ENCODE measurements at places on chromosomes 7 and 10. TPM values are rescaled to one million over a fixed set of nuclear protein-coding genes. Genes with fewer than 3 reads are reported as not detected.

- no peak for DNase-seq
These were observed 3.1 kb upstream of the HOXA9 start for GRCh38 chr7:27168265-27168947.

GRCh38 chr10:121440461-121440860 lies 157.8 kb downstream of the FGFR2 start:
- DNase-seq, result no peak

DNA sequence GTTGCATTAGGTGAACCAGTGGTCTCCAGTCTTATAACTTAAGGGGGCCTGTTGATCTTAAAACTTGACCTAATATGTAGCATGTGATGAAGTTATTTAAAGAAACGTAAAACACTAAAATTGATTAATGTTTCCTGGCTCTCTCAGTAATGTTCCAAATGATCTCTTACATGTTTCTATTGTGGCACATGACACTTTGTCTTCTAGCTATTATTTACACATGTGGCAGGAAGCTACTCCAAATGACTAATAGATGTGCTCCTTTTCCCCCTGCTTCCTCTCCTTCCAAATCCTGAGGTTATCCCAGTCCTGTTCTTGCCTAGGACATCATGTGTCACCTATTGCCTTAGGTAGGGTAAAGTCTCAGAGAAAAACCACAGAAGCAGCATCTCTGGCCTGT lies 89.4 kb downstream of the FAS start:
- no peak for DNase-seq

DNA sequence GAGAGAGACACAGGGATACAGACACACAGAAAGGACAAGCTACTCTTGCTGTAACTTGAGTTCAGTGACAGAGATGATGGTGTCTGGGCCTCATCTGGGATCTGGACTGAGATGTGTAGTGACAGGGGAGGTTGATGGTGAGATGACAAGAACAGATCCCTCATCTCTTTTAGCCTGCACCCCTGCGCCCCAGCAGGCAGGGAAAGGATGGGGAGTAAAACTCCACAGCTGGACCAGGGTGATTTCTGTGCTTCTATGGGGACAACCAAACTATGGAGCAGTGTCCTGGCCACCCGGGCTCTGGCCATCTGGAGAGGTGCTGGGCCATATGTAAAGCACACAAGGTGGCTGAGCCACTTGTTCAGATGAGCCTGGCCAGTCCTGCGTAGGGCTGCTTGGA lies 4.5 kb upstream of the LRRC18 start:
- DNase-seq, result no peak

GRCh38 chr10:118752409-118752808 lies 2.4 kb downstream of the CACUL1 start:
- no peak for DNase-seq

DNA sequence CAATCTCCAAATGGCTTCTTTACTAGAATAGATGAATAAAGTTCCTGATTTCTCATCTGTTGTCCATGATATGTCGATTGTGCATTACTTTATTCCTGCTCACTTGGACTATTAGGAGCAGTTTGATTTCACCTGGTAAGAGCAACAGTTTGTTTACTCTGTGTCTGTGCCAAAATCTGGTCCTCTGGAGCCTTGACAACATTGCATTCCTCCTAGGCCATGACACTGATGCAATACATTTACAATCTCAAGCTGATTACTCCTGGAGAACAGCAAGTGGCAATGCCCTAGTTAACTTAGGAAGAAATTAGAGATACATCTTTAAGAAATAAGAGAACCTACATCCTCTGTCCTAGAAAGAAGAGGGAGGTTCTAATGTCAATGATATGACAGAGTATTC lies 71.8 kb downstream of the SGCE start:
- DNase-seq, result no peak

- DNase-seq, result no peak
These were observed 18.6 kb upstream of the SDK1 start for GRCh38 chr7:3282457-3282856.

DNA sequence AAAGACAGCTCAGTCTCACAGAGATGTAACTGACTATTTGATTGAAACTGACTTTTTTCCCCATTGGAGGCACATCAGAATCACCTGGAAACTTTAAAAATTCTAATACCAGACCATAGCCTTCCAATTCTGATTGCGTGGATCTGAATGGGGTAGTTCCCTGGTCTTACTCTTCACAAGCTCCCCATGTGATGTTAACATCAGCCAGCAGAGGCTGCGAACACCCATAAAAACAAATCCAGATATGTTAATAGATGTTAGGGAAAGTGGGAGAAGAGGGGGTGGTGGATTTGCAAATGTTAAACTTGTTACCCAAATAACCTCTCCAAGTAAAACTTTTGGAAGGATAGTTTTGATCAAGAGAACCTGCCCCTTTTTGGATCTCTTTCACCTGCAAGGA lies 1133.4 kb downstream of the CNTNAP2 start:
- DNase-seq, result no peak

- no peak for DNase-seq
These were observed 92.0 kb upstream of the RPA3 start for GRCh38 chr7:7810380-7810779.

Gene SYT15
- 0.11 TPM for total RNA-seq

Gene GHRHR
- not detected for total RNA-seq

Gene HOXA11
- 7.7 TPM for total RNA-seq

Gene FAM200A
- total RNA-seq, result 18.7 TPM
